ENCODE measurements at places on chromosomes 12 and 14.

GRCh38 chr12:60093428-60093827 lies 497.6 kb downstream of the SLC16A7 start:
- H3K36me3 ChIP-seq = no peaks in the 10 kb centered on the region
- no peak overlapping the region for H3K4me3 ChIP-seq
- H3K4me1 ChIP-seq = no peaks in the 10 kb centered on the region

- H3K4me3 ChIP-seq = peak overlapping the region; percentile 63
- peak overlapping the region; percentile 95 for H3K27ac ChIP-seq
- H3K36me3 ChIP-seq = peaks cover 34% of the 10 kb centered on the region
- peak; percentile 53 for DNase-seq
These were observed 58.4 kb downstream of the BCL11B start for GRCh38 chr14:99213527-99213971.

GRCh38 chr12:39364196-39364595 lies 78.7 kb downstream of the KIF21A start:
- DNase-seq = no peak
- H3K36me3 ChIP-seq = peaks cover 26% of the 10 kb centered on the region
- H3K4me1 ChIP-seq = no peaks in the 10 kb centered on the region

GRCh38 chr14:92475451-92476187 lies 38.0 kb upstream of the RIN3 start:
- no peaks in the 10 kb centered on the region for H3K27me3 ChIP-seq
- H3K36me3 ChIP-seq = no peaks in the 10 kb centered on the region
- no peak overlapping the region for H3K4me3 ChIP-seq
- no peak for DNase-seq

DNA sequence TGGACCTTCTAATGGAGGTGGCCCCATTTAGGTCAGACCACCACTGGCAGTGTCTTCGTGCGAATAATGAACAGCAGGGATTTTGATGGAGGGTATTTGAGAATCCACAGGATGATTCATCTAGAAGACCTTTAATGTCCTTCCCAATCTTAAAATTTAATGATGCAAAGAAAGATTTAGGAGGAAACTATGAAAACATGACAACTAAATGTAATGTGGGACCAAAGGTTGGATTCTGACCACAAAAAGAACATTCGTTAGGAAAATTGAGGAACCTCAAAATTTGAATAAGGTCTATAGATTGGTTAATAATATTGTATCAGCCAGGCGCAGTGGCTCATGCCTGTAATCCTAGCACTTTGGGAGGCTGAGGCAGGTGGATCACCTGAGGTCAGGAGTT lies 78.2 kb upstream of the TMPO start:
- peaks cover 28% of the 10 kb centered on the region for H3K27me3 ChIP-seq
- no peaks in the 10 kb centered on the region for H3K4me1 ChIP-seq
- H3K4me3 ChIP-seq = no peak overlapping the region

GRCh38 chr12:49976557-49976956 lies 3.8 kb downstream of the AQP6 start:
- H3K36me3 ChIP-seq = no peaks in the 10 kb centered on the region
- no peak for DNase-seq
- no peak overlapping the region for H3K27ac ChIP-seq
- H3K27me3 ChIP-seq = peaks cover 3% of the 10 kb centered on the region

DNA sequence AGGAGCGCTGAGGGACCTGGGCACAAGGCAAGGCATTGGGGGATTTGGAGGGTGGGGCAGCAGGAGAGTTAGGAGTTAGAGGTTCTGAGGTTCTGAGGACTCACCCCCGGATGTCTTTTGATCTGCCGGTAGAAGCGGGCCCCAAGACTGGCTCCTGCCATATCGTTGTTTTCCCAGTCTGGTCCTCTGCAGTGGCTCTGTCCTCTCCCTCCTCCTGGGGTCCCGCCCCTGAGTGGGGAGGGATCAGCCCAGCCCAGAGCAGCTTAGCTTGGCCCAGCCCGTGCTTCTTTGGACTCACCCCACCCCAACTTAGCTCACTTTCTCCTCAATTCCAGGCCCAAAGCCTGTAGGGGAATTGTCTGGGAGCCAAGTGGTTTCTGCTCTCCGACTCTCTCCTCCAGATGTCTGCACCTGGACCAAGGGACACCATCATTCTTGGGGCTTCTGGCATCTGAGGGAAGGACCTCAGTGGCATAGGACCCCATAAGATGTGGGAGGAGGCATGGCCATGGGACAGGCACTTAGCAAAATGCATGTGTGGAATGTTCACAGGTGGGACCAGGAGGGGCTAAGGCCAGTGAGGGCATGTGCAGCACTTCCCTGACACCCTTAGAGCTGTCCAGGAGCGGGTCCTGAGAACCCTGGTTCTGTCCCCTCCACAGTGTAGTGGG lies 7.5 kb downstream of the SHMT2 start:
- H3K4me3 ChIP-seq = no peak overlapping the region
- peaks cover 61% of the 10 kb centered on the region for H3K4me1 ChIP-seq
- peaks cover 41% of the 10 kb centered on the region for H3K27me3 ChIP-seq
- peaks cover 31% of the 10 kb centered on the region for H3K36me3 ChIP-seq
- DNase-seq = no peak

- H3K27me3 ChIP-seq = peaks cover 21% of the 10 kb centered on the region
- H3K27ac ChIP-seq = no peak overlapping the region
- H3K4me1 ChIP-seq = no peaks in the 10 kb centered on the region
- no peaks in the 10 kb centered on the region for H3K36me3 ChIP-seq
These were observed 41.8 kb upstream of the CLEC14A start for GRCh38 chr14:38297681-38298080.

- no peak for DNase-seq
- no peaks in the 10 kb centered on the region for H3K27me3 ChIP-seq
- peak overlapping the region; percentile 27 for H3K27ac ChIP-seq
- peaks cover 84% of the 10 kb centered on the region for H3K4me1 ChIP-seq
- peaks cover 56% of the 10 kb centered on the region for H3K36me3 ChIP-seq
These were observed 28.1 kb downstream of the USP15 start for GRCh38 chr12:62288328-62288727.

GRCh38 chr14:56118611-56119181 lies 485 bp downstream of the PELI2 start:
- peak overlapping the region; percentile 52 for H3K4me3 ChIP-seq
- no peak overlapping the region for H3K27ac ChIP-seq
- DNase-seq = peak; percentile 23
- H3K4me1 ChIP-seq = peaks cover 44% of the 10 kb centered on the region
- H3K36me3 ChIP-seq = no peaks in the 10 kb centered on the region

- no peak overlapping the region for H3K27ac ChIP-seq
- peaks cover 34% of the 10 kb centered on the region for H3K4me1 ChIP-seq
- DNase-seq = no peak
- no peaks in the 10 kb centered on the region for H3K36me3 ChIP-seq
- peaks cover 88% of the 10 kb centered on the region for H3K27me3 ChIP-seq
- H3K4me3 ChIP-seq = peak overlapping the region; percentile 16
These were observed 4.8 kb upstream of the PAX9 start for GRCh38 chr14:36656687-36657398.

DNA sequence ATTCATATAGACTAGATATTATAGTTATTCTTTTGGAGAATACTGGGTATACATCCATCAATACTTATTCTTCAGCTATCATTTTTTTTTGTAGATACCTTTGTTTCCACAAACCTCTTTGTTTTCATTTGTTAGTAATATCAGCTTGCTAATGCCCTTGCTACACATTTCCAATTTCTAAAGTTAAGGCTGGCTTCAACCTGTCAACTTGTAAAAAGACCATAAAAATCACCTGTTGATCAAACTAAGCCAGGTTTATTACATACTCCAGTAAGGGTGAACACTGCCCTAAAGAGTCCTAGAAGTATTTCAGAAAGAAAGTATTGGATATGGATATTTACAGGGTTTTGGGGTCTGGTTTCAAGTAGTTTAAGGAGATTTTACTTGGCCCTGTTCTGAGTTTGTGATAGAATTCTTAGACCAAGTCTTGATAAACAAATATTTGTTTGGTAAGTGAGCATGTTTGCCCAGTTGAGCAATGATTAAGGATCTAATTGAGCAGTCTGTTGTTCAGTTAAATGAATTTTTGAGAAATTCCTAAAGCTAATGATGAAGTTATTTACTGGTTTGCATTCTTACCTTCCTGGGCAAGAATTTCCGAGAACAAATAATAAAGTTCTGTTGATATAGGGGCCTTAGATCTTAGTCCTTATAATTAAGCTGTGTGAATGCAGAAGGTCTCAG lies 52.8 kb upstream of the LRTM2 start:
- H3K4me1 ChIP-seq = peaks cover 7% of the 10 kb centered on the region
- H3K4me3 ChIP-seq = no peak overlapping the region
- no peak for DNase-seq
- peaks cover 3% of the 10 kb centered on the region for H3K36me3 ChIP-seq
- H3K27ac ChIP-seq = no peak overlapping the region

- H3K4me3 ChIP-seq = no peak overlapping the region
- no peaks in the 10 kb centered on the region for H3K36me3 ChIP-seq
- no peaks in the 10 kb centered on the region for H3K4me1 ChIP-seq
- H3K27me3 ChIP-seq = no peaks in the 10 kb centered on the region
- no peak overlapping the region for H3K27ac ChIP-seq
- DNase-seq = no peak
These were observed 948.8 kb upstream of the USP15 start for GRCh38 chr12:61311413-61311812.

DNA sequence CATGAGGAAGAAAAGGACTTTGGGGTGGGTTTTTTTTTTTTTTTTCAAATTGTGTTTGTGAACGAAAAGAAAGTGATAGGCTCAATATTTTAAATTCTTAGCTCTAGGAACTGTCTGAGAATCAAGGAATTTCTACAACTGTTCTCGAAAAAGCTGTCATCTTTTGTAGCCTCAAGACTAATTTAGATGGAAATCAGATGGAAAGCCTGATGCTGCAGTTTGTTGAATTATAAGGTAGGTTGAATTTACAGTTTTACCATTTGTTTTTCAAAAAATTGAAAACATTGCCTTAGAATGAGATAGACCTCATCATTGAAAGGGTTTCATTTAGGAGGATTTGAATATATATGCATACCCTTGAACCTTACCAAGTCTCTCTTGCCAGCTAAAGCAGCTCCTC lies 109.3 kb upstream of the TRHDE start:
- H3K27me3 ChIP-seq = no peaks in the 10 kb centered on the region
- H3K4me1 ChIP-seq = no peaks in the 10 kb centered on the region
- H3K36me3 ChIP-seq = no peaks in the 10 kb centered on the region
- no peak overlapping the region for H3K4me3 ChIP-seq
- no peak overlapping the region for H3K27ac ChIP-seq
- no peak for DNase-seq

DNA sequence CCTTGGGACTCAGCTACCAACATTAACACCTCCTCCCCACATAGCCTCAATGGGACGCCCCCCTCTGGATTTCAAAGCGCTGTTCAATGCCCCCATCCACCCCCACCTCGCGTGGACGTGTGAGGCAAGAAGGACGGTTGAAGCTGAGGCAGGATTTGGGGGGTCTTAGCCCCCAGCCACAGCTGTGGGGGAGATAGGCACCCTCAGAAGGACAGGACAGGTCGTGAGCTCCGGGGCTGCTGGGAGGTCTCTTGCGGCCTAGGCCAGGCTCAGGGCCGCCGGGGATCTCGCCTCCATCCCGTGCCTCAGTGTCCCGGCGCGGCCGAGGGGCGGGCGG lies 8.3 kb upstream of the SP7 start:
- H3K27ac ChIP-seq = no peak overlapping the region
- peaks cover 9% of the 10 kb centered on the region for H3K4me1 ChIP-seq
- H3K4me3 ChIP-seq = peak overlapping the region; percentile 55
- no peak for DNase-seq

DNA sequence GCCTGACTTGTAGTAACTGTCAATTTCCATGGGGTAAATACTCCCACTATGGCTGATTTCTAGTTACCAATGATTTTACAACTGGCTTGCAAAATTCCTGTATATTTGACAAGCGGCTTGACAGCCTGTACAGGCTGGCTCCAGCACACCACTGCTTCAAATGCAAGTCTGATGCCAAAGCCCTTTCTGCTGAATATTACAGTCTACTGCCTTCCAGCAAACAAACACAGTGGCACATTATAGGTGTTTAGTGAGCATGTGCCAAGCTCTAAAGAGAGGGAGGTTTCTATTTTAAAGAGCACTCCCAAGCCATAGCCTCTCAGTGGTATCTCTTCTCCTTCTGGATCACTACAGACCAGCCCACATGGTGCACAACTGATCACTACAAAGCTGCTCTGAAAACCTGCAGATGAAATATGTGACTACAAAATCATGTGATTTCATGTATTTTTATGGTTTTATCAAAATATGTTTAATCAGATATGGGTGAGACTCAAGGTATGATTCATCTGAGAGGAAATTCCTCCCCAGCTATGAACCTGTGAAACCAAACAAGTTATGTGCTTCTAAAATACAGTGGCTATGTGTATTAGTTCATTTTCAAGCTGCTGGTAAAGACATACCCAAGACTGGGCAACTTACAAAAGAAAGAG lies 101.5 kb downstream of the RPAP3 start:
- H3K4me1 ChIP-seq = peaks cover 15% of the 10 kb centered on the region
- H3K4me3 ChIP-seq = no peak overlapping the region
- H3K36me3 ChIP-seq = peaks cover 17% of the 10 kb centered on the region
- no peaks in the 10 kb centered on the region for H3K27me3 ChIP-seq
- H3K27ac ChIP-seq = no peak overlapping the region
- peak; percentile 17 for DNase-seq

GRCh38 chr12:116861320-116861719 lies 19.9 kb downstream of the HRK start:
- H3K4me3 ChIP-seq = no peak overlapping the region
- peaks cover 26% of the 10 kb centered on the region for H3K27me3 ChIP-seq
- peaks cover 6% of the 10 kb centered on the region for H3K4me1 ChIP-seq

DNA sequence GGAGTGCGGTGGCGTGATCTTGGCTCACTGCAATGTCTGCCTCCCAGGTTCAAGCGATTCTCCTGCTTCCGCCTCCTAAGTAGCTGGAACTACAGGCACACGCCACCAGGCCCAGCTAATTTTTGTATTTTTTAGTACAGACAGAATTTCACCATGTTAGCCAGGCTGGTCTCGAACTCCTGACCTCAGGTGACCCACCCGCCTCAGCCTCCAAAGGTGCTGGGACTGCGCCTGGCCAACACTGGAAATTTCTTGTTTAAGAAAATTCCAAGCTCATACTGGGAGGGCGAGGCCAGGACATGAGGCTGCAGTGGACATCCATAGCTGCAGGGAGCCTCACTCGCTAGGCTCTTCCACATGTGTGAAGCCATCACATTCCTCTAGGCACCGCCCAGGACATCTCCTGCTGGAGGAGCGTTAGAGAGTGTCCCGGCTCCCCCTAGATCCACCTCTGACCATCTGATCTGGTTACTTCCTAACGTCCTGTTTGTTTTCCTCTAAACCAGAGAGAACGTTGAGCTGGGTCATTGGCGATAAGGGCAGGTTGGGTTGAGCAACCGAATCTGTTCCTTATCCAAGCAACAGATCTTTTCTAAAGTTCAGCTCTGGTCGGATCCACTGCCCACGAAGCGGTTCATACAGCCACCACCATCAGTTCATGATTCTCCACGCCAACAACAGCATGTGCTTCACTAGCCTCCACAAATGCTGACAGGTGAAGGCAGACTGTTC lies 108.2 kb upstream of the MED13L start:
- DNase-seq = no peak
- H3K27ac ChIP-seq = no peak overlapping the region
- no peak overlapping the region for H3K4me3 ChIP-seq
- no peaks in the 10 kb centered on the region for H3K27me3 ChIP-seq

DNA sequence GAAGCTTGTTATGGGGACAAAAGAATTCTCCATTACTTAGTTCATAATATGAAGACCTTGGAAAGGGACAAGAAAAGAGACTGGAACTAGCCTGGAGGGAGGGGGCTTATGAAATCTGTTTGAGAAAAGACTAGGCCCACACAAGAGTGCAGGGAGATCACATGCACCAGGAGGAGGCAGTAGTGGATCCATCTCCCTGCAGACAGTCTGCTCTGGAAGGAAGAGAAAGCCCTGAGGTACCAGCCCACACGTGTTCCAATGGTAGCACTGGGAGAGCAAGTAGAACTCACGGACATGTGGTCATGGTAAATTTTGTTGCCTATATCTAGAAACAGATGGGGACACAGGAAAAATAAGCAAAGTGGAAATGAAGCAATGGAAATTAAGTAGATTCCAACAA lies 445.4 kb downstream of the SOX5 start:
- H3K4me1 ChIP-seq = no peaks in the 10 kb centered on the region
- no peaks in the 10 kb centered on the region for H3K36me3 ChIP-seq
- H3K27ac ChIP-seq = no peak overlapping the region
- H3K27me3 ChIP-seq = no peaks in the 10 kb centered on the region
- no peak overlapping the region for H3K4me3 ChIP-seq

All from activated naive CD4-positive, alpha-beta T cell treated with anti-CD3 and anti-CD28 coated beads for 36 hours (primary cell).